ENCODE measurements at places on chromosomes 11 and 22.

- DNase-seq = no peak
Measured at GRCh38 chr11:129846508-129847335, 31.1 kb downstream of the TMEM45B start.

- DNase-seq = no peak
Measured at GRCh38 chr11:65851811-65852507, 6.0 kb downstream of the CFL1 start.

DNA sequence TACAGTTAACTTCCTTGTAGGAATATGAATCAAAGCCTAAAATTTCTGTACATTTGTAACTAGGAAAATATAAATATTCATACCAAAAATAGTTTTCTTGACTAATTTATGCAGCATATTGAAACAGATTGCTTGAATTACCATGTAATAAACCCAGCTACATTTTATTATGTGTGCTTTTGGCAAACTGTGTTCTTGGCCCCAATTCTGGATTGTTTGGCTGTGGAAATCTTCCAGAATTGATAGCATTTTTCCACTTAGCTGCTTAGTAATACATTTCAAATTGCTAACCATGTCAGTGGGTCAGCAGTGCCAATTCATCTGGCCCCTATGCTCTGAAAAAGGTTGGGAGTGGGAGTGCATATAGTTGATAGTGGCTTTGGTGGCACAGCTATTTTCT lies 32.3 kb downstream of the PDHX start:
- no peak for DNase-seq

DNA sequence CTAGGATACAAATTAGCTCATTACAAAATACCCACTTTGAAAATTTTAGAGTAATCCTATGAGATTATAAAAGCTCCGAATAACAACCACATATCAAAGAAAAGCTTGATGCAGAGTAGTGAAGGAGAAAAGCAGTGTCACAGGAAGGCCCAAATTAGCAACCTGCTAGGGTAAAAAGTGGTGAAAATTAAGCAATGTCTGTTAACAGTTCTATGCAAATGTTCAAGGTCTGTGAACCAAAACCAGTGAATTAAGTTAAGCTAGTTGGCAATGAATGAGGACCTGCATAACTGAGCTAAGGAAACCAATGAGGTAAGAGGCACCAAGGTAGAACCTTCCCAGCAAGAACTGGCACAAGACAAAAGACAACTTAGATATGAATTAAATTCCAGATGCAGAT lies 29.6 kb downstream of the PRDM10 start:
- DNase-seq = no peak

- no peak for DNase-seq
Measured at GRCh38 chr11:2667940-2668339, 31.9 kb downstream of the KCNQ1OT1 start.

DNA sequence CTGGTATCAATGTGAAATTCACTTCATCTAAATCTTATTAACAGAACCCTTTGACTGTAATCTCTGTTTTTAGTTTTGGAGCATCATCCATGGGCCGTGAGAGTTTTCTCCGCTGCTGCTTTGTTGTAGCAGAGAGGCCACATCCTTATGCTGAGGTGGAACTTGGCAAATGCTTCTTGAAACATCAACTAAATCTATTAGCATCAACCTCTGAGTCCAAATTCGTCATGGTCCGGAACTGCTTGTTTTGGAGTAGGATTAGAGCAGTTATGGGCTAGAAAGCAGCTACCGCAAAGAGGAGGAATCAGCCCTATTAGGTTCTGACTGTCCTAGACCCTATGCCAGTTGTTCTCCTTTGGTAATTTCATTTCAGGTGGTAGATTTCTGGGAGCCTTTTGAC lies 117.7 kb downstream of the PGR start:
- DNase-seq = no peak

DNA sequence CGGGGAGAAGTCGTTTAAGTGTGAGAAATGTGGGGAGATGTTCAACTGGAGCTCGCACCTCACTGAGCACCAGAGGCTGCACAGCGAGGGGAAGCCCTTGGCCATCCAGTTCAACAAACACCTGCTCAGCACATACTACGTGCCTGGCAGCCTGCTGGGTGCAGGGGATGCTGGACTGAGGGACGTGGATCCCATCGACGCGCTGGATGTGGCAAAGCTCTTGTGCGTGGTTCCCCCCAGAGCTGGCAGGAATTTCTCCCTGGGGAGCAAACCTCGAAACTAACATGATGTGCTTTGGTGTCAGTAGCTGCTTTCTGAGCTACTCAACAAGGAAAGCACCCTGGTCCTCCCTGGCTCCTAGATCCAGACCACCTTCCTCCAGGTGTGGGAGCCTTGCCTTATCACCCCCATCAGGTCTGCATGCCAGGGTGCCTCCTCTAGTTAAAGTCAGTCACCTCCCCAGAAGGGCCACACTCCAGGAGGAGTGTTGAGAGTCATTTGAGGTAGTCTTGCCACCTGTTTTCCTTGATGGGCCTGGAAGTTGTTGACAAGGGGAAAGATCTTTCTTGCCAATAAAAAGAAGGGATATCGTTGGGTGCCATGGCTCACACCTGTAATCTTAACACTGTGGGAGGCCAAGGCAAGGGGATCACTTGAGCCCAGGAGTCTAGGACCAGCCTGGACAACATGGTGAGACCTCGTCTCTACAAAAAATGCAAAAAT lies 12.9 kb downstream of the ZNF74 start:
- DNase-seq = no peak

DNA sequence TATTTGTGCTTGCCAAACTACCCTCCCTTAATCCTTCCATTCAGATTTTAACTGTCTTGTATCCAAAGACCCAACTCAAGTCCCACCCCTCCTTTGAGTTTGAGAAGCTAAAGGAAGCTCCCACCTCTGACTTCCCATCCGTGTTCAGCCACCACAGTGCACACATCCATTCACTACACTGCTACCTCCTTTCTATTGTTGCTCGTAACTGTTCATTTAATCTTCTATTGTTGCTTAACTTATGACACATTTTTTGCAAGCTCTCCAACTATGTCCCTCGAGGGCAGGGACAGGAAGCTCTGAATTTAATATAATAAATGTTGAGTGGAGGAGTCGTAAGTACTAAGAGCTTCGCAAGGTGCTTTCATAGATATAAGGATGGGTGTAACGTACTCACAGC lies 10.4 kb downstream of the LARGE1 start:
- DNase-seq = no peak

GRCh38 chr22:23101524-23101923 lies 31.2 kb downstream of the GNAZ start:
- no peak for DNase-seq

- peak; percentile 64 for DNase-seq
Measured at GRCh38 chr11:117096201-117096991, 1.8 kb downstream of the SIK3 start.

DNA sequence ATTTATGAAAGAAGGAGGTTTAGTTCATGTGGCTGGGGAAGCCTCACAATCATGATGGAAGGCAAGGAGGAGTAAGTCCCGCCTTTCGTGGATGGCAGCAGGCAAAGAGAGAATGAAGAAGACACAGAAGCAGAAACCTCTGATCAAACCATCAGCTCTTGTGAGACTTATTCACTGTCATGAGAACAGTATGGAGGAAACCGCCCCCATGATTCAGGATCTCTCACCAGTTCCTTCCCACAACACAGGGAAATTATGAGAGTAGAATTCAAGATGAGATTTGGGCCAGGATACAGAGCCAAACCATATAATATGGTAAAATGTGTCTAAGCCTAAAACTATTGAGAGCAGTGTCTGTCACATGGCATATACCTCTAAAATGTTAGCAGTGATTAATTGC lies 503.8 kb upstream of the CCDC179 start:
- no peak for DNase-seq

DNA sequence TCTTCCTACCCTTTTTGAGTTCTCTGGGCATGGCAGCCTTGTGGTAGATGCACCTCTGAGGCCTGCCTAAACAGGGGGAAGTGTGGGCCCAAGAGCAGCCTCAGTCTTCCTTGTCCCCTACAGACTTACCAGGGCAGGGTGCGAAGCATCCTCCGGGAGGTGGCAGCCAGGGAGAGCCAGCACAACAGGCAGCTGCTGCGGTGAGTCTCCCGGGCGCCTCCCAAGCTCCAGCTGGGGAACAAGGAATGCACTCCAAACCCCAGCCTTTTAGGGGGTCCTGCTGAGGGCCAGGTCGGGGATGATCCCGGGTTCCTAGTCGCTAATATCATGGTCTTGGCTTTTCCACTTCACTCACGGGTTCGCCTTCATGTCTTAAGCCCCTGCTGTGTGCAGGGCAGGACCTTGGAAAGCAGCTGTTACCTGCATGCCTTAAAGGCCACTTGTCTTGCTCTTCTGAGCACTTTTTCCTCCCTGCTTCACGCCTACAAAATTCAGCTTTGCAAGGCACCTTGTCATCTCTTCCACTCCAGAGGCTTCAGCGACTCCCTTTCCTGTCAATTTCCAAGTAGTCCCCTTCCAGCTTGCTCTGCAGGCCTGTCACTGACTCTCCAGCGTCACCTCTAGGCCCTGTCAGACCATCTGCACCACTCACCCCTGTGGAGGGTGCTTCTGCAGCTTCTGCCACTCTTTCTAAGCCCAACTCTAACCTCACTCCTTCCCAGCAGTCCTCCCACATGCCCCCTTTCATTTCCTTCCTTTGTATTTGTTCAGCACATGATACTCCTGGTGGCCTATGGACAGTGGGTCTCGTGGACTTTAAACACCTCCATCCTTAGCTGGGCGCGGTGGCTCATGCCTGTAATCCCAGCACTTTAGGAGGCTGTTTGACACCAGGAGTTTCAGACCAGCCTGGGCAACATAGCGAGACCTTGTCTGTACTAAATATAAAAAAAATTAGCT lies 57.0 kb downstream of the PISD start:
- no peak for DNase-seq

DNA sequence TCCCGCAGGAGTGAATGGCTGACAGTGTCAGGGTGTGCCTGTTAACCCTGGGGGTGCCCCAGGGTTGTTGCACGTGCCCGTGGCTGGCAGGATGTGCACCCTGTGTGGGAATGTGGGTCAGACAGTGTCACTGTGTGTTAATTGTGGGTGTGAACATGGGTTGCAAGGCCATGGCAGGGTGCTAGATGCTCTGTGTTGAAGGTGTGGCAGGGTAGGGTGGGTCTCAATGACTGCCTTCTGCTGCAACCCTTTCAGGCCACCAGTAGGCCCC lies 8.3 kb downstream of the RIN1 start:
- peak; percentile 59 for DNase-seq

GRCh38 chr11:2133241-2134021 lies 5.8 kb downstream of the IGF2 start:
- DNase-seq = no peak

DNA sequence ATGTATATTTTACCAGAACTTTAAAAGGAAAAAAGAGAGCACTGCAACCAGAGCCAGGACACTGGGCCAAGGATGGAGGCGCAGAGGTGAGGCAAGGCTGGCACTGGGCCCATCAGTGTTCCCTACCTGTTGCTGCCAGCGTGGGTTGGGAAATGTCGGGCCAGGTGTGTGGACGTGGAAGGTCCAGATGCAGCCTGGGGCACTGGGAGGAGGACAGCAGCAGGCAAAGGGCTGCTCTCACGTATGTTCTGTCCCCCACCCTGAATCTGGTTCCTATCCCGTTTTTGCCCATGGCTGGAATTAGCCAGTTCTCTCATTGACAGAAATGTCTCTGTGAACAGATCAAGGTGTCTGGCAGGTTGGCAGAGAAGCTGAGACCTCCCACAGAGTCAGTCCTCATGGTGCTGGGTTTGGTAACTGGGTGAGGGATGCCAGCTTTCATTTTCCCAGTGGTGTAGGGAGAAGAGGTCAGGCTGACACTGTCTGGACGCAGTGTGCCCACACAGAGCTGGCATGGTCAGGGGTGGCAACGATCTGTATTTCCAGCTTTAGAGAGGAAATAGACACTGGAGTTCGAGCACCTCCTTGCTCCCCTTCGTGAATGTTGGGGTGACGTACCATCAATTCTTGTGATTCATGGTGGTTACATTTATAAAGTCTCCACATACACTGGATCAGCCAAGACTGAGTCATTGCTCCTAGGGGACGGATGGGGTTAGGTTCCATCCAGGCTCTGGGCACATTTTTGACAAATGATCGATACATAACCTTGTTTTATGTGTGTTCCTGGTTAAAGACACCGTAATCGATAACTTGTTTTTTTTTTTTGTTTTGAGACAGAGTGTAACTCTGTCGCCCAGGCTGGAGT lies 4.3 kb upstream of the PNPLA3 start:
- DNase-seq = no peak

DNA sequence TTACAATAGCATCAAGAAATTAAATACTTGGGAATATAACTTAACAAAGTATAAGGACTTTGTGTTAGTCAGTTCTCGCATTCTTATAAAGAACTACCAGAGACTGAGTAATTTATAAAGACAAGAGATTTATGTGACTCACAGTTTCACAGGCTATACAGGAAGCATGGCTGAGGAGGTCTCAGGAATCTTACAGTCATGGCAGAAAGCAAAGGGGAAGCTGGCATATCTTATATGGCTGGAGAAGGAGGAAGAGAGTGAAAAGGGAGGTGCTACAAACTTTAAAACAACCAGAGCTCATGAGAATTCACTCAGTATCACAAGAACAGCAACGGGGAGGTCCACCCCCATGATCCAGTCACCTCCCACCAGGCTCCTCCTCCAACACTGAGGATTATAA lies 32.0 kb upstream of the CCDC134 start:
- DNase-seq = peak; percentile 44

- no peak for DNase-seq
Measured at GRCh38 chr11:47184711-47185304, 1.4 kb downstream of the PACSIN3 start.

DNA sequence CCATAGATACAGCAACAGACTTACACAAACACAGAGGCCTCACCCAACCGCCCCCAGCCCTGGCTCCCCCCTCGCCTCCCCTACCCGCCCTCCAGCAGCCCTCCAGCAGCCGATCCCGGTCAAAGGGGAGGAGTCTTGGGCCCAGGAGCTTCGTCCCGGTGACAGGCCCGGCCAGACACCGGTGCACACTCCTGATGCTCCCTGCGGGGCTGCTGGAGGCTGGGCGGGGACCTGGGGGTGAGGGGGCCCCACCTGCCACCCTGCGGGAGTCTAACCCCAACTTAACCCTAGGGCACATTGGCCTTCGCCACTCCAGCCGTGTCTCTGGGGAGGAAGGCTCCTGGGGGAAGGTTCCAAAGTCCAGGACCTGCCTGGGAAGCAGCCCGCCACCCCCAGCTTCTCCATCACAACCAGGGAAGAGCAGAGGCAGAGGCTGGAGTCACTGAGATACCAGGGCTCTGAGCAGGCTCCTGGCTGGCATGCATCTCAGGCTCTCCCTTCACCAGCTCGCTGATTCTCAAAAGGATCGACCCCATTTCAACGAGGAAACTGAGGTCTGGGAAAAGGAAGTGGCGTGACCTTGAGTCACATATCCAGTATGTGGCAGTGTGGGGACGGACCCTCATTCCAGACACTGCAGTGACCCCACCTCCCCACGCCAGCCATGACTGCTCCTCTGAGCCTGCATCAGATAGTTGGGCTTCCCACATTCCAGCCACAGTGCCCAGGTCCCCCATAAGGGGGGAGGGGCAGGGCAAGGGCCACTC lies 14.4 kb downstream of the BCL9L start:
- no peak for DNase-seq

GRCh38 chr22:19527321-19527721 lies 3.1 kb upstream of the CLDN5 start:
- no peak for DNase-seq

- DNase-seq = no peak
Measured at GRCh38 chr11:112178936-112179335, 3.6 kb downstream of the BCO2 start.
